ENCODE measurements at places on chromosomes 5 and 9. TPM values are rescaled to one million over a fixed set of nuclear protein-coding genes. Genes with fewer than 3 reads are reported as not detected.

- H3K4me1 ChIP-seq = peaks cover 37% of the 10 kb centered on the region
- H3K27ac ChIP-seq = no peak overlapping the region
- no peak overlapping the region for H3K4me3 ChIP-seq
- no peak for DNase-seq
- no peaks in the 10 kb centered on the region for H3K27me3 ChIP-seq
Measured at GRCh38 chr5:34916518-34916917, 1.0 kb downstream of the BRIX1 start.

DNA sequence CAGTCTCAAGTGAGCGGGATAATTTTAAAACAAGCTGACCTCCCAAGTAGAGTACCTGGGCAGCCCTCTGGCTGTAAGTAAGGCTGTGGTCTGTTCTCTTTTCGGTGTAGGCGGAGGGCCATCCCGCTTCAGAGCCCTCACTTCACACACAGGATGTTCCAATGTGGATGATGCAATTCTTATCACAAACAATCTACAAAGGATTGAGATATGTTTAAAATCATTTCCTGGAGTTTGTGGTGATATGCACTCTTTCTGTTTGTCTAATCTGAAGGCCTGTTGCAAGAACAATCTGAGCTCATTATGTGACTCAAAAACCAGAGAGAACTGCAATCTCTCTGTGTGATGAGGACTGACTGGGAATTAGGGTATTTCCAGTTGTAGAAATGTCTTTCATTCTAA, 42.5 kb downstream of the ITGA2 start:
- no peak overlapping the region for H3K4me3 ChIP-seq
- no peak for DNase-seq
- H3K4me1 ChIP-seq = peaks cover 17% of the 10 kb centered on the region
- H3K27me3 ChIP-seq = no peaks in the 10 kb centered on the region
- no peaks in the 10 kb centered on the region for H3K36me3 ChIP-seq

DNA sequence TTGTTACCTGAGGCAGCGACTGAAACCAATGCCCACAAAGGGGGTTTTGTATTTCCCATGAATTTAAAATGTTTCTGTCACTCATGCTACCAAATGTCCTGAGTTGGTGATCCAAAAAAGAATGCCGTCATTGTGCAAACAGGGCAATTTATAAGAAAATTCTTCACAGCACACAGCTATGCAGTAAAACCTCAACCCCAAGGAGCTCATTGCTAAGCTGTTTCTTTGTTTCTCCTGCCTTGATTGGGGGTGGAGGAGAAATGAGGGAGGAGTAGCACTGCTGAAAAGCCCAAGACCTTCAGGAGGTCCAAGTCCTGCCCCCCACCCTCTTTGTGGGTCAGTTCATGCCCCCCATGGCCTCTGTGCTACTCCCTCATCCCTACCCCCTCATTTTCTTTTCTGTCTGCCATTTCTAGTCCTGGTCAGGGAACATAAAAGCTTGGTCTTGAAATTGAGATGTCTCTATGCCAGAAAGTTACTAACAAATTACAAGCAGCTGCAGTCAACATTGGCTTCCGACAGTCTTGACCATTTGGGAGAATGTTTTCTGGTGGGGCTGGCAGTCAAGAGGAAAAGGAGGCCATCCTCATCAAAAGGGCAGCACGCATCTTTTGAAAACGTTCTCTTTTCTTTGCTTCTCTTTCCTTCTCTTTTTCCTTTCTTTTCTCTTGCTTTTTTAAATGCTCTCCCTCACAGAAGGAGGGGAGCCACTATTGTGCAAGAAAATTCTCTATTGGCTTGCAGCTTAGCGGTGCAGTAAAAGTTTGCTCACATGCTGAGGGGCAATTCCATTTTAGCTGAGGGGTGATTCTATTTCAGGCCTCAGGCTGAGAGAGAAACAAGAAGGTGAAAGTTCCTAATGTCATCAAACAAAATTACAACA, 133.3 kb downstream of the GCNT1 start:
- no peak overlapping the region for H3K4me3 ChIP-seq
- H3K36me3 ChIP-seq = no peaks in the 10 kb centered on the region
- H3K27ac ChIP-seq = no peak overlapping the region
- DNase-seq = no peak

CFAP157 gene
- total RNA-seq = not detected

SOHLH1 gene
- total RNA-seq = not detected
